NCI-H1417 (cell line): ENCODE measurements at places on chromosomes 5 and 9.

- no peak for DNase-seq
Observed at GRCh38 chr9:11402621-11403020, 789.8 kb upstream of the PTPRD start.

- DNase-seq: peak; percentile 1
Observed at GRCh38 chr5:87069974-87070608, 197.6 kb upstream of the RASA1 start.

- no peak for DNase-seq
Observed at GRCh38 chr9:133226219-133227171, 17.4 kb upstream of the OBP2B start.

- no peak for DNase-seq
Observed at GRCh38 chr5:7894439-7894838, 25.5 kb downstream of the MTRR start.

DNA sequence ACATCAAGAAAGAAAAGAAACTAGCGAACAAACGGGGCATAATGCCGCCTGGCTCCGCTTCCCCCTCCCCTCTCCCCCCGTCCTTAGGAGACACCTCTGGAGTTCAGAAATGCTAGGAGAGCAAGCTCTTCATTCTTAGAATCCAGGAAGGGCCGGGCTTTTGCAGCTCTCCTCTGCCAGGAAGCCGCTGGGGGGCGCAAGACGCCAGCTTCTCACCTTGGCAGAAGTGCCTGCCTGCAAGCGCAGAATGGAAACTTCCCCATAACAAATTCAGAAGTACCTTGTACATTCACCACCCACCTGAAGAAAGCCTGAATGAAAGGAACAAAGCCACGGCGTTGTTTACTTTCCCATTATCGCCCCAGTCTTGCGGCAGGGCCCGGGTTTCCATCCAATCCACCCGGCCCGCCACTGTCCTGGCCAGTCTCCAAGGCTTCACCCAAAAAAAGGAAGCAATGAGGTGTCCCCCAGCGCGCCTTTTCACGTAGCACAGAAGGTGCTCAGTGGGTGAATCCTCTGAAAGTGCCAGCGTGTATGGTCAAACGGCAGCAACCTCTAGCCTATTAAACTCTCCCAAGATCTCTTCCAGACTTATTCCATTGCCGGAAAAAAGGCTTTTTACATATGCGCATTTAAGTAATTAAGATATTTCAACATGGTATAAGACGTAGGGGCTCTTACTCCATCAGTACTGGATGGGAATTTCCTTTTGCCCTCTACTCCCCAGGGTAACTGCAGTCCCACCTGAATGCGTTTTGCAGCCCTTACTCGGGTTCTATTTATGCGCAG, 1.6 kb upstream of the GADD45G start:
- DNase-seq: peak; percentile 87

DNA sequence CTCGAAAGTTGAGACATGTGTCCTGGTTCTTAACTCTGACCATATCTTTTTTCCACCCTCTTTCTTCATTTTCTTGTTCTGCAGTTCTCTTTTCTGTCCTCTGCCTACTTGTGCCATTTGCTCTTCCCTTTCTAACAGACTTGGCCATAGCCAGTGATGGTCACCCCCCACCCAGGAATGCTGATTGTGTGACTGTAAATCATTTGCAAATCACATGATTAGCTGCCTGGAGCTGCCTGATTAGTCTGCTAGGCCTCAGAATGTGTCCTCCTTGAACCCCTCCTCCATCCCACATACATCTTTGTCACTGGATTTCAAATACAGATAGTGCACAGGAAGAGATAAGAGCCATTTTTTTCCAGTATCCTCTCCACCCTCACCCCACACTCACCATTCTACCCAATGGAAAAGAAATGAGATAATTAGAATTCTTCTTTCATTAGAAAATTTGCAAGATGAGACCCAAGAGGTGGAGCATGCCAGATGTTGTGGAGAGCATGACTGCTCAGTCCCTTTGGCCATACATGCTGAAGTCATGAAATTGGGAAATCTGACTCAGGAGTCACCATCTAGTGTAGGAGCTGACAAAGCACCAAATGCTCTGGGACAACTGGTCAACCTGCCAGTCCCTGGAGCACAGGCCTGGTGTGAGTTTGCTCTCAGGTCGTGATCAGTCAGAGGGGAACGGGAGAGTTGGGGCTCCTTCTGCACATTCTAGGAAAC, 538.2 kb downstream of the CCDC171 start:
- no peak for DNase-seq

- no peak for DNase-seq
Observed at GRCh38 chr9:36135741-36136271, 727 bp upstream of the GLIPR2 start.

GRCh38 chr5:139757727-139758509, 37.7 kb upstream of the PSD2 start:
- no peak for DNase-seq

- DNase-seq: no peak
Observed at GRCh38 chr5:42390115-42390514, 33.1 kb upstream of the GHR start.

- DNase-seq: no peak
Observed at GRCh38 chr5:80990971-80991370, 30.8 kb downstream of the RASGRF2 start.

DNA sequence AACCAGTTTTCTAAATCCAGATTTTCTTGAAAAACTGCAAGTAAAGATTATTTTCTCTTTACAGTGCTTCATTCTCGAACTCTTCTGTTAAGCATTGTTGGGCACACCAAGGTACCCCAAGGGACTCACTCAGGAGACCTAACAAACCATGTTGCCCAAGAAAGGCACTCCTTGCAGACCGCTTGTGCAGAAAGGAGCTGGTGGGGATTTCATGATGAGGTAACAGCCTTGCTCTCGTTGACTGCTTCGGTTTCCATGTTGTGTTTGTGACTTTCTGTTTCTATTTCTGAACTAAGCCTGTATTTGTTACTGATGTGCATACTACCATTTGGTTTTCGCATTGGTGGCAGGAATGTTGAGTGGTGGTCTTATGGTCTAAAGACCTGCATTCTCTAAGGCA, 266.6 kb upstream of the DAP start:
- no peak for DNase-seq

- DNase-seq: no peak
Observed at GRCh38 chr5:68793074-68793473, 300.7 kb upstream of the SLC30A5 start.

DNA sequence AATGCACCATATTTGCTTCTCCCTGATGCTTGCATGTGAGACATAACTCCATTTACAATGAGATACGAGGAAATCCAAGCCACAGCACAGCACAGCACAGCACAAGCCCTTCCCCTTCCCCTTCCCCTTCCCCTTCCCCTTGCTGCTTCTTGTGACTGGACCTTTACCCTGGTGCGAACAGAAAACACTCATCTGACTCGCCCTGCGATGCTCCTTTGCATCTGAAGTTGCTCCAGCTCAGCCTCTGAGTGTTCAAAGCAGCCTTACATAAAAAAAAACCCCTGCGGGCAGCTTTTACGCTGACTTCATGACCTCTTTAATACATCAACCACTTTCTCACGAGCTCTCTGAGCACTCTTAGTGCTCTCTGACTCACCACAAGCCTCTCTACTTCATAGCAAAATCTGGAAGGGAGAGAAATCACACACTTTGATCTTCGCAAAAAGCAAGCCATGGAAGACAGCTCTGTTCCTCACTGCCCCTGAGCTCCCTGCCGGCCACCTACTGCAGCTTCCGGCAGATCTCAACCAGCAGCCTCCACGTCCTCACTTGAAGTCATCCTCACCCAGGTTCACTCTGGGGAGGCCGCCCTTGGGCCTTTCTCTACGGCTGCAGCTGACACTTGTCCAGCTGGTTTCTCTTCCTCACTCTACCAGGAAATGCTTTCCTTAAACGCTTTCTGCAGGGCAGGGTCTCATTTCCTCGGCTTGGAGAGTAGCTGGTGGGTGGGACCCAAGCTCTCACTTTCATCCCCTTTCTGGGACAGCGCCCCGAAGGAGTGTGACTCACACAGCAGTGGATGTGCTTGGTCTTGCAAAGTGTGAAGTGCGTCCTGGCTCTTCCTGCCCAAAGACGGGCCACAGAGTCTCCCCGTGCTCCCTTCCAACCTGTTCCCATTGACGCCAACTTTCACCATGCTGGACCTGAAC, 5.3 kb downstream of the SLC34A1 start:
- no peak for DNase-seq

DNA sequence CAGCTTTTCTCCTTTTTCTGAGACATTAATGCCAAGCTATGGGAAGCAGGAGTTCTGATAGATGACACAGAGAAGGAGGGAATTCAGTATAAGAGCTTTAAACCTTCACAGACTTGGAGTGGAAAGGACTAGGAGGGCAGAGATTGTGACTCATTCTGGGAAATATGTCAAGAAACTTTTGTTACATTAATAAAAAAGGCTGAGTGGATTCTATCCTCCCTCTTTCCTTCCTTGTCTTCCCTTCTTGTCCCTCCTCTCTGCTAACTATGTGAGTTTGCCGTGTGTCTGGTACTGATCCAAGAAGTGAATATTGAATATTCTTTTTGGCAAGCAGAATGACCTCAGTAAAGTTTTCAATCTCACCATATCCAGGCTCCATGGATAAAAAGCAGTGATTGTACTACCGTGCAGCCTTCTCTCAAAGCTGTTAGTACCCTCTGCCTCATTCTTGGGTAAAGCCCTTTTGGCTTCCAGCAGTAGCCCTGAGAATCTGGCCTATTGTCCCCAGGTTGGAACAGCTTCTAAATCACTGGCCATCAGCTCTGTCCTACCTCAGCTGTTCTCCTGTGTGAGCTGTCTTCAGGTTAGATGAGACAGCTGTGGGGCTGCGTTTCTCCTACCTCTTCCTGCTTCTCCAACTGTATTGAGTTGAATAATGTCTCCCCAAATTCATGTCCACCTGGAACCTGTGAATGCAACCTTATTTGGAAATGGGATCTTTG, 73.9 kb downstream of the ATG10 start:
- DNase-seq: no peak
